ENCODE measurements at places on chromosomes 3 and 15. TPM values are rescaled to one million over a fixed set of nuclear protein-coding genes. Genes with fewer than 3 reads are reported as not detected.
A peak's percentile ranks its signal among the peaks of the same experiment; 100 is the strongest.

DNA sequence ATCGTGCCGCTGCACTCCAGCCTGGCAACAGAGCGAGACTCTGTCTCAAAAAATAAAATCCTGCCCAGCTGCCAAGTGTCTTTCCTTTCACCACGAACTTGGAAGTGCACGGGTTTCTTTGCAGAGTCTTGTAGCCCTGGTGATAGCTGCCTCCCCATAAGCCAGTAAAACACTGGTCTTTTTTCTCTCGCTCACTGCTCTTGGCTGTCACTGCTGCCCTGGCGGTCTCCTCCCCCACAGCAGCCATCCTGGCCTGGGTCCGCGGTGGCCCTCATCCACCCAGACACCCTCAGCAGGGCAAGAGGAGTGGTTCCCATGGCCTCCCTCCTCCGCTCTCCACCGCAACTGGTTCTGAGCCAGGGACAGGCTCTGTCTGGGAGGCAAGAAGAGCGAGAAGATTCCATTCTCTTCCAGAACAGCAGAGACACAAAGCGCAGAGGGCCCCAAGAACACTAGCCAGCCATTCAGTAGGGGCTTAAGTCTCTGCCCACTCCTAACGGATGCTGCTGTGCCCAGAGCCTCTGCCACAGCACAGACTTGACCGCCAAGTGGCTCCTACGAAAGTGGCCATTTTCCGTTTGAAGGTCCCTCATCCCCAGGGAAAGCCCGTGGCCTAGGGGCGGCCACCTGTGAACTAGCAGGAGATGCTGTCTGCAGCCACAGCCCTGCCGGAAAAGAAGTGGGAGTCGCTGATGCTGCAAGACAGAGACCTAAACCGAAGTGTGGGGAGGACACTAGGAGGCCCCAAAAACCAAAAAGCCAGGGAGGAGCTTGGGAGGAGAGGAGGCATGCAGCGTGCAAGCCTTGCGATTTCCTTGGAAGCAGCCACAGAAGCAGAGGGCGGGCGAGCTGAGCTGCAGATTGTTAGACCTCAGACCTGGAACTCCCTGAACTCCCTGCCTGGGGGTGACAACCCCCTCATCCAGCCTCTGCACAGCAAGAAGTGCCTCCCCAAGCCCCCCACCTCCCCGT is 44.1 kb downstream of the KLHL25 start:
- peak; percentile 50 for DNase-seq

- no peak for DNase-seq
These were observed 134.8 kb downstream of the PDE8A start for GRCh38 chr15:85116494-85116893.

GRCh38 chr3:160568989-160569388 is 3.6 kb upstream of the KPNA4 start:
- no peak for DNase-seq

- DNase-seq, result no peak
These were observed 61.6 kb upstream of the EIF1B start for GRCh38 chr3:40247714-40248454.

- no peak for DNase-seq
These were observed 59.7 kb upstream of the GK5 start for GRCh38 chr3:142285083-142285517.

DNA sequence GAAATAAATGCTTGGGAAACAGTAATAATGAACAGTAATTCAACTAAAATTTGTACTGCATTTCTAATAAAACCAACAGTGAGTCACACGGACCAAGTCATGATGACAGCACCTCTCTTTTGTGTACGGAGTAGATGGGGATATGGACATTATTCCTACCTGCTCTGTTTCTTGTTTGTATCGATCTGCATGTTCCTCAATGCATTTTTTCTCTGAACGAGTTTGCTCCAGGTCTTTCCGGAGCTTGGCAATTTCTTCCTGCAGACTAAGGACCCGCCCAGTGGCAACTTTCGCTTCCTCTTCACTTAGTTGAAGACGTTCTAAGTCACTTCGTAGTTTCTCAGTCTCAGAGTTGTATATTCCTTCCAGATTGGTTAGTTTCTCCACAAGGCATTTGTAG is 74.4 kb upstream of the MYO5C start:
- DNase-seq, result no peak

DNA sequence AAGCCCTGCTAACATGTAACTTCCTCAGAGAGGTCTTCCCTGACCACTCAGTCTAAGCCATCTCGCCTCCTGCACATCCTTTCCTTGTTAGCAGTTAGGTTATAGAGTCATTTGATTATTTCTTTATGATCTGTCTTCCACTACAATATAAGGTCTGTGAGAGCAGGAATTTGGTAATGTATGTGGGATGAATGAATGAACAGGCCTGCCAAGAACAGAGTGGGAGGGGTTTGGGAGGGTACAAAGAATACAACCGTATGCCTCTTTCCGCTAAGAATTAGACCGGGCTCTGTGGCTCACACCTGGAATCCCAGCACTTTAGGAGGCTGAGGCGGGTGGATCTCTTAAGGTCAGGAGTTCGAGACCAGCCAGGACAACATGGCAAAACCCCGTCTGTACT is 32.4 kb upstream of the MYO1E start:
- DNase-seq, result no peak

DNA sequence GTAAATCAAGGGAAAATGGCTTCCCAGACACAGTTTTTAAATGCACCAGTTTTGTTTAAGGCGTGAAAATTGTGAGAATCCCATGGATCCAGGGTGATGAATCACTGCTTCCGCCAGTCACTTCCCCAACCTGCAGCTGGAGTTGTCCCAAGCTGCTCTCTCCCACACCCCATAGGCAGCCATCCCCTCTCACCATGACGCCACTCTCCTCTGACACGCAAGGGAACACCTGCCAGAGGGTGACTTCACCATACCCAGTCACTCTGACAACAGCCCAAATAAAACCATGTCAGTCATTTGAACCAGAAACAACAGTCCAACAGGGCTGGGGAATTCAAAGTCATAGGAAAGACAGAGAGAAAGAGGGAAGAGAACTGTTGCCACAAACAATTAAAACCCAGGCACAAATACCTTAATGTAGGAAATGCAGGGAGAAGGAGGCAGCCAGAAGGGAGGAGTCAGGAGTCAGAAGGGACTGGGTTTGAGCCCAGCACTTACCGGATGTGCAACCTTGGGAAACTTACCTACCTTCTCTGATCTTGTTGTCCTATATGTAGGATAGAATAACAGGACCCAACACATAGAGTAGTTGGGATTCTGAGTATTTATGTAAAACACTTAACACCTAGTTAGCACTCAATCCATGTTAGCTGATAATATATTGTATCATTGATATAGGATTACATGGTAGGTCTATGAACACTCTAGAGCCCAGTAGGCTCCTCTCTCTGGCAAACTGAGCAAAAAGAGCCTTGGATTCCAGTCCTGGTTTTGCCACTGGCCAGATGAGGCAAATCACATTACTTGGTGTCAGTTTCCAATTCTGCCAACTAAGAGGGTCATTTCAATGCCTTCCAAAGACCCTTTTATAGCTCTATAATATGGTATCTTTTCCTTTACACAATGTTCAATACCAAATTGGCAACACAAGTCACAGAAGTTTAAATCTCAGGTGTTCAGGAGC is 326.3 kb upstream of the ICE2 start:
- DNase-seq, result no peak

- no peak for DNase-seq
These were observed 896.8 kb downstream of the ROBO1 start for GRCh38 chr3:78871048-78871447.

- DNase-seq, result no peak
These were observed 77.6 kb downstream of the POLR2M start for GRCh38 chr15:57784081-57784511.

DNA sequence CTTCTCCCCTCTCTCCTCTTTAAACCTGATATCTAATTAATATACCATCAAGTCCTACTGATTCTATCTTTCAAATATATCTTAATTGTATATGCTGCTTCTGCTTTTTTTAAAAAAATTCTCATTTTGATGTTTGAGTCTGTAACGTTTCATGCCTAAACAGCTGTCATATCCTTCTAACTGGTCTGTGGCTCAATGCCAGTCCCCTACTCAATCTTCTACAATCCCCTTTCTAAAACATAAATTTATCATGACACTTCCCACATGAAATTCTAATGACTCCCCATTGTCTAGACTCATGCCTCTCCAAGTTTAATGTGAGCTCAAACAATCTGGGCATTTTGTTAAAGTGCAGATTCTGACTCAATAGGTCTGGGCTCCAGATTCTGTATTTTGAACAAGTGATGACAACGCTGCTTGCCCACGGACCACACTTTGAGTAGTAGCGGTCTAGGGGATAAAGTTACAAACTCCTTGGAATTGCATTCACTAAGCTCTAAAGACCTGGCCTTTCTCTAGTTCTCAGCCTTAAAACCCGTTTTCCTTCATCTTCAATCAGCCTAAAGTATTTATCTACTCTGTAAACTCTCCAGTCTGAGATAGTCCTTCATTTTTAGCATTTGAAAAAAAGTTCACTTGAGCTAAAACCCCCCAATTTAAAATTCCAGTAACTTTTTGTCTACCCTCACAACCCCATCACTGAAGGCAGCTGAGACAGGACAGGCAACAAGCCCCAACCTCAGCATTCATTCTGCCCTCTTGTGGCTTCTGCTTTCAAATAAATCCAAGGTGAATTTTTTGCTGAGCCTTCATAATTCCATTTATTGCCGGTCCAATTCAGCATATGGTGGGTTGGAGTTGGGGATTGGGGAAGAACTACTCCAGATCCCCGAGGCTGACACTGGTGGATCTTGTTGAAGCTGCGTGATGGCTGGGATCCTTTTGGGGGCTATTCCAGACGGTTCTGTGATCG is 88.1 kb upstream of the THRB start:
- no peak for DNase-seq

DNA sequence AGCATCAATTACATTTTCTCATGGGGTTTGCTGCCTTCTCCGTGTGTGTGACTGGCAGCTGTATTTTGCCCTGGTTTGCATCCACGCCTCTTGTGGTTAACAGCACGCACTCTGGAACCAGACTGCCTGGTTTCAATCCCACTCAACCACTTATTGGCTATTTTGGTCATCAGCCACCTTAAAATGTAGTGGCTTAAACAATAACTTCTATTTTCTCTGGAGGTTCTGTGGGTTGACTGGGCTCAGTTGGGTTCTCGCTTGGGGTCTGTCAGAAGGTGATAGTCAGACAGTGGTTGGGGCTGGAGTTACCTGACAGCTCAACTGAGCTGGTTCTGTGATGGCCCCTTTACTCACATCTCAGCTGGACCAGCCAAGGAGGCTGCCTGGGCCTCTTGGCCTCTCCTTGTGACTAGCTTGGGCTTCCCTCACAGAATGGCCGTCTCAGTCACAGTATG is 36.8 kb downstream of the EHD4 start:
- DNase-seq, result no peak

DNA sequence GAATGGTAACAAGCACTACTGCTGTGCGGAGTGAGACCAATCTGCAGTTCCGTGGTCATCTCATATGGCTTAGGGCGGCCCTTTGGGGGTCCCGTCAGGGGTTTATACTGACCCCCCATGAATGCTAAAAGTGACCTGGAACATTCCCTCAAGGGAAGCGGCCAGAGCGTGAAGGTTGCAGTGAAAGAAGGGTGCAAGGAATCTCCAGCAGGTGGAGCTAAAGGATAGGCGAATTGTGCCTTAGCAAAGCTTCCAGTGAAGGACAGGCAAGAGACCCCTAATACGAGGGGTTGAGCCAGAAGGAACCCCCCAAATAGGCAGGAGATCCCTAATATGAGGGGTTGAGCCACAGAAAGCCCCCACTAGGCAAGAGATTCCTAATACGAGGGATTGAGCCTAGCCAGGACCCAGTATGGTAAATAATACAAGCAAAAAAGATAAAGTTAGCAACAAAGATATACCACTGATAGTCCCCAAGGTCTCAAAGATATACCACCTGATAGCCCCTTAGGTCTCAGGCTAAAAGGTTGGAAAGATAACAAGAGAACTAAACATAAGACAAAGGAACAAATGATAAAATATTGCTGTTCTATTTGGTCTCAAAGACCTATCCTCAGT is 32.8 kb downstream of the ZNF589 start:
- no peak for DNase-seq

GRCh38 chr15:72884311-72884710 is 100.8 kb upstream of the ADPGK start:
- DNase-seq, result no peak

GRCh38 chr15:61750271-61751084 is 309.8 kb downstream of the VPS13C start:
- no peak for DNase-seq

DNA sequence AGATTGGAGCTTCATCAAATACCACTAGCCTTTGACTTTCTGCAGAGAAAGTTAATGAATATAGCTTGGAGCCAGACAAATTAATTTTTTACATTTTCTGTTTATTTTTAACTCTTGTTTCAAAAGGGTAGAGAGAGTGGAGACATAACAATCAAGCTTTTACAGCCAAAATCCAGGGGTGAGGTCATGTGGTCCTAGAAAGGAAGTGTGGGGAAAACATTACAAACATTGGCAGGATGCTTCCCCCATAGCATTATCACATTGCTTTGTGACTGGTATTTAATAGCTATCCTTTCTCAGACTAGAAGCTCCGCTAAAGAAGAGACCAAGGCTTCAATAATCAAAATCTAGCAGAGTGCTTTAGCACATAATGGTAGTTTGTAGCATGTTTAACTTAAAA is 46.4 kb upstream of the PHLDB2 start:
- DNase-seq, result no peak

- DNase-seq, result no peak
These were observed 20.3 kb downstream of the XXYLT1 start for GRCh38 chr3:195250473-195251251.

DNA sequence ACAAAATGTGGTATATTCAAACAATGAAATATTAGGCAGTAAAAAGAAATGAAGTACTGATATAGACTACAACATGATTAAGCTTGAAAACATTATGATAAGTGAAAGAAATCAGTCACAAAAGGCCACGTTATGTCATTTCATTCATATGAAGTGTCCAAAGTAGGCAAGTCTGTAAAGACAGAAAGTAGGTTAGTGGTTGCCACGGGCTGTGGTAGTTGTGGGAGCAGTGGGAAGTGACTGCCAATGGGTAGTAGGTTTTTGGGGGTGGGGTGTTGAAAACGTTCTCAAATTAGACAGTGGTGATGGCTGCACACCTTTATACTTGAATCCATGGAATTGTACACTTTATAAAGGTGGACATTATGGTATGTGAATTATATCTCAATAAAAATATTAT is 12.1 kb downstream of the GALNT15 start:
- no peak for DNase-seq

PRR20G gene
- not detected for total RNA-seq

SLC26A6 gene
- total RNA-seq, result 4.5 TPM

GMPS gene
- total RNA-seq, result 50.2 TPM

OR5K2 gene
- total RNA-seq, result not detected

TM4SF4 gene
- not detected for total RNA-seq

P3H2 gene
- total RNA-seq, result 2.8 TPM

FAM81A gene
- total RNA-seq, result 93.1 TPM

HCN4 gene
- 3.0 TPM for total RNA-seq

ADGRG7 gene
- not detected for total RNA-seq

ZIC1 gene
- 15.6 TPM for total RNA-seq

SLC38A3 gene
- 5.0 TPM for total RNA-seq

FBXW12 gene
- total RNA-seq, result 2.5 TPM

SPSB4 gene
- total RNA-seq, result 8.3 TPM

Measured in occipital lobe (tissue), 3 donors.